GM03348 (cell line): ENCODE measurements at places on chromosomes 12 and 14.

DNA sequence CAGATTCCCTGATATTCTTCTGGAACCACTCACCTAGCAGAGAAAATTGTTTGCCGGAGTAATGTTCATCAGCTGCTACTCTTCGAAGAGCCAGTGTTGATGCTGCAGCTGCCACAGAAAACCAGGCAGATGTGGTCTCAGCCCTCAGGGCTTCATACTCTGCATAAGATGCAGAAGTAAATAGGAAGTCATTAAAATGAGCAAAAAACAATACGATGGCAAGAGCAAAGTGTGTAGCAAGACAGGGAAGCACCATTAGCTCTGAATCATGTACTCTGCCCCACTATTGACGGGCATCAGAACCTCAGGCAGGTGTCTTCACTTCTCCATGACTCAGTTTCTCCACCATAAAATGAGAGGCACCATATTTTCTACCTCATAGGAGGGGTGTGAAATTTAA, 991.6 kb upstream of the TMEM132C start:
- no peak for DNase-seq

DNA sequence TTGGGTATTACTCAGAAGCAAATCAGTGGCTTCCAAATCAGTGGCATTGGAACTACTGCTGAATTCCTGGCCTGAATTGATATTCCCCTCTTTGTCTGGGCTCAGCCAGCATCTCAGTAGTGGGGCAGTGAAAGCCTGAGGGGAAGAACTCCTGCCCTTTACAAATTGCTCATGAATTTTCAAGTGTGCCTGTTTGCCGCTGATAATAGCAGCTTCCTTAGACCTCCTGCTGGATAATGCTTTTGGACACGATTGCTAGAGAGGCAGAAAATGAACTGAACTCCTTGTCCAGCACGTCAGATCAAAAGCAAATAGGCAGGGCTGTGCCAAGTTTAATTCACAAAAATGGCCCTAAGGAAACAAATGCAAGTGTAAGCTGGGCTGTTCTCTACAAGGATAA, 91.3 kb upstream of the GZMB start:
- no peak for DNase-seq

- DNase-seq, result no peak
These were observed 19.5 kb downstream of the MAPK1IP1L start for GRCh38 chr14:55070981-55071411.

DNA sequence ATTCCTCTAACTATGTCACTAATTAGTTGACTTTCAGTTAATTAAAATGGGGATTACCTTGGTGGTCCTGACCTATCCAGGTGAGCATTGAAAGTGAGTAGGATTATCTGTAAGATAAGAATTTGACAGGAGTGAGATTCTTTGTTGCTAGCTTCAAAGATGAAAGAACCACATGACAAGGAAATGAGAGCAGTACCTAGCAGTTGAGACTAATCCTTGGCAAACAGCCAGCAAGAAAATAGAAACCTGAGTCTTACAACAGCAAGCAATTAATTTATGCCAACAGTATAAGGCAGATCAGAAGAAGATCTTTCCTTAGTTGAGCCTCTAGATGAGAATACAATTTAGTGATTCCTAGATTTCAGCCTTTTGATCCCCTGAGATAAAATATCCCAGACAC, 1058.4 kb downstream of the LRFN5 start:
- DNase-seq, result no peak

DNA sequence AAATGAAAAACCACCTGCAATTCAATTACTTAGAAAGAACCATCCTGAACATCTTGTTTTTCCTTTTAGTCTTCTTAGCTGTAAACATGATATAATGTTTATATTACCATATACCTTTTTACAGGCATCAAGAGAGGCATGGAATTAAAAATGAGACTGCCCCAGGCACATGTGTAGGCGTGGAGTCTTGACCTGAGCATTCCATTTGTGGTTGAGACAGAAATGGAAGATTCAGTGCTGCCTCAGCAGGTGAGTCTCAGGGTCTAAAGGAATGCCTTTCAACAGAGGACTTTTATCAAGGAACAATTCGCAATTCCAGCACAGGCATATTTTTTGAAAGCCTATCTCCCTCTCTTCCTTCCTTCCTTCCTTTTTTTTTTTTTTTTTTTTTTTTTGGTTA, 8.0 kb upstream of the NANOGNB start:
- DNase-seq, result no peak

DNA sequence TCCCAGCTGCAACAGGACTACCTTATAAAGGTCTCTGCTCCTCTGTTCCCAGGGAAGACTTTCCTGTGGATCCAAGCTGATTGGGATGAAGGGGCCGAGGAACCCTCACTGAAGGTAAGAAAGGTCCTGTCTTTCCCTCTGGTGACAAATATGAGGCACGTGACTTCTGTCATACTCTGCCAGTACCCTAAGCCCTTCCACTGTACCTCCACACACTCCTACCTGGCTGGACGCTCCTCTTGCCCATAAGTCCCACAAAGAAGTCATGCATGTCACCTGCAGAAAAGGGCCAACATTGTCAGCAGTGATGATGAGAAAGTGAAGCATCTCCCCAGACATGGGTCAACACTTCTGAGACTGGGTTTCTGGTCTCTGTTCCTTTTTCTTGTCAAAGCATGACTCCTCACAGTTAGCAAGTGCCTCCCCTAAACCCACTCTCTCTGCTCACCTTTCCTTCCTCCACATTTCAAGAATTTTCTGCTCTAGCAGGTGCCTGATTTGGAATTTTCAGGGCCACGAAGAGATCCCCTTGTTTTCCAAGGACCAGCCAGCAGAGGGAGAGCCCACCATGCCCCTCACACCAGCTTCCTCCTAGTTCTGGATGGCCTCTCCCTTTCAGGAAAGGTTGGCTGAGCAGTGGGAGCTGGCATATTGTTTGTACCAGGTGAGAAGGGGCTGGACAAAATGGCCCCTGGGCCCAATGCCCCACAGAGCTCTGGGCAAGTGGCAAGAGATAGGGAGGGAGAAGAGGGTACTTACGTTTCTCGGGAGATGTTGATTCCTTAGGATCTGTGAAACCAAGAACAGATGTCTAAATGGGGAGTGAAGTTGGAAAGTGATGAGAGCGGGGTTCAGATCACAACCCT, 3.5 kb downstream of the TAC3 start:
- no peak for DNase-seq

- no peak for DNase-seq
These were observed 287.0 kb downstream of the RERGL start for GRCh38 chr12:17802657-17803641.

- no peak for DNase-seq
These were observed 5.4 kb upstream of the GPX2 start for GRCh38 chr14:64947710-64948611.

DNA sequence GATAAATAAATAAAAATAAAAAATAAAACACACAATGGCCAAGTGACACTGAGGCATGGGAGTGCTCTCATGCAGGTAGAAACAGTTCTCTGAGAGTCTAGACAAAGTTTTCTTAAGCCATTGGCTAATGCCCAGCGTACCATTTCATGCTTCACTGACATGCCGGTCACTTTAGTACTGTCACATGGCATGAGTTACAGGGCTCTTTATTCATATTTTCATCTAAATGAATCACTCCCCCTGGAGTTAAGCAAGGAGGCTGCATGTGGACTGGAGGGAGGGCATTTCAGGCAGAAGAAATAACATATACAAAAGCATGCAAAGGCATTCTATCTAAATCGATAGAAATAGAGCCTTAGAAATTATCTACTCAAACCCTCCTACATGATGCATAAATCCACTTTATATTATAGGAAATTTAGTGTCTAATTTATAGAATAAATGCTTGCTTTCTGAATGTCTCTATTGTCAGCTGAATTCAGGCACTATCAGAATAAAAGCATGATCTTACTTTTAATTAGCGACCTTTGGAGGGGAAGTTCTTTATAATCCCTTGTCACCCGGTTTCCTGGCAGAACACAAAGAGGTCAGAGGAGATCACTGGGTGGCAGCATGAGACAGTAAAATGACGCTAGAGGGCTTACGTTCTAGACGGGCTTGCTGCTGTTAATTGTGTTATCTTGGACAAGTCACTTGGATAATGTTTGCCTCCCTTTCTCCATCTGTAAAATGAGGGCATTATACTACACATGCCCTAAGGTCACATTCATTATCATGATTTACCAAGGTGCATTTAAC, 17.5 kb downstream of the DYRK4 start:
- no peak for DNase-seq

DNA sequence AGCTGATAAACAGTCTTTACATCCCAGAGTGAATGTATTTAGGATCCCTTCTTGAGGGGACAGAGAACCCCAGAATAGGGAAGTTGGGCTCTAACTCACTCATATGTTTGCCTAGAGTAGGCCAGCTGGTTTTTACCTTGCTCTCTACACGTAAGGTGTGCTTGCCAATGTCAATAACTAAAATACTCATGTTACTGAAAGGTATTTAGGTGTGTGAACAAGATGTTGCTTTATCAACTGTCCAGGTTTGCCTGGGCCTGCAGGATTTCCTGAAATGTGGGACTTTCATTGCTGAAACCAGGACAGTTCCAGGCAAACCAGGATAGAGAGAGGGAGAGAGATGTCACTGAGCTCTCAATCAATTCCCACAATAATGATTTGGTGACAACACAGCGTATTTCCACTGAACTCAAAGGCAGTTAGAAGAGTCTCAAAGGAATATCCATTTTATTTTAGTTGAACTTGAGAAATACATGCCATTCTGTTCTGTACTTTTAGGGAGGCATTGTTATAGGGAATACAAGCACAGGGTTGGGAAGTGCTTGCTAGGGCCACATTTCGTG, 171.7 kb downstream of the NRXN3 start:
- no peak for DNase-seq

- no peak for DNase-seq
These were observed 38.7 kb upstream of the INSM2 start for GRCh38 chr14:35495278-35495677.

DNA sequence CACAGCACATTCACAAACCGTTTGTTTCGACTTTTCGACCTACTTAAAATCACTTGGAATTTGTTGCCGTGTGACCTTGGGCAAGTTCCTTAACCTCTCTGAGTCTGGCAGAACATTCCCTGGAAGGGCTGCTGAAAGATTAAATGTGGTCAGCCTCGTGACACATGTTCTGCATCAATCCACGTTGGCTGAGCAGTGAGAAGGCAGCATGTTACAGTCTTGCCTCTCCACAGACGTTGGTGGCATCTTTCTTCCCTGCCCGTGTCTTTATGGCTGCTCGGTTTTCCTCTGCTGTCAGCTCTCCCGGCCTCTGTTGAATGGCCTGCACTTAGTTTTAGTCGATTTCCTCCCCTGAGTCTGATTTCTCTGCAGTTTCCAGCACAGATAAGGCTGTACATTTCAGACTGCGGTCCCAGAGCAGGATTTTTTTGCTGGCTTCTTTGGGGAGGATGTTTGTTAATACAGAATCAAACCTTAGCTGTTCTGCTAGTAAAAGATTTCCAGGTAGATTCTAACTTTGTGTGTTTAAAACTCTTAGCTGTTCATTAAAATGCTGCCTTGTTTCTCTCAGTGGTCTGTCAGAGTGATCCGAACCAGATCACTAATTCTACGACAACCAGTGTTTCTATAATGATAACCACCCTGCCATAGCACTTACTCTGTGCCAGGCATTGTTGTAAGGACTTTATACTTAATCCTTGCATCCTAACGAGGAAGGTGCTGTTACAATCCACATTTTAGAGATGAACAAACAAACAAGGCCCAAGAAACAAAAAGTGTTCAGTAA, 217.1 kb downstream of the CHST11 start:
- DNase-seq, result peak; percentile 68

DNA sequence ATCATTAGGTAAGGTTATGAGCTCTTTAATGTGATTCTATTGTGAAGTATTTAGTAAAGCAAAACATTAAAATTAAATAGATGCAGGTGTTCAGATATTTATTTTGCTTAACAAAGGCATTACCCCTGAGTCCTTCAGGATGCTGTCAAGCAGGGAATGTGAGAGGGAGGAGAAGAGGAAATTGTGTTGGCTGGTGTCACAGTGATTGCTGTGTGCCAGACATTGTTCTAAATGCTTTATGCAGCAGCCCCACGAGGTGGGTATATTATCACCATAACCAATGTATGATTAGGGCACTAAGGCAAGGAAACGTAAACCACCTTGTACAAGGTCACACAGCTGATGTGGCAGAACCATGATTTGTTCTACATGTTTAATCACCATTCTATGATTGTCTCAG, 80.1 kb downstream of the STAB2 start:
- no peak for DNase-seq

DNA sequence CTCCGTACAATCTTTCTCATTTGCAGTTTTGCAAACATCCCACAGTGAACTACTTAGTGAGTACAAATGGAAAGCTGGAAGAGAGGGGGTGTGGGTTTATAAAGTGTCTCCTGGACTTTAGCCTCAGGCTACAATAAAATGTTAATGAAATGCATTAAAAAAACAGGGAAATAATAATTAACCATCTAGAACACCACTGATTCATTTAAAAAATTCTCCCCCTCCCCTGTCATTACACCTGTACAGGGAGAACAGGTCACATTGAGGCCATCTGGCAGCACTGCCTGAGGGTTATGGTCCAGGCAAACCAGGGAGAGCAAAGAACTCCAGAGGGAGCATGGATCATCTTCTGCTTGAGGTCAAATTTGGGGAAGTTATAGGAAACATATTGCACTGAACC, 96.3 kb downstream of the TSPAN8 start:
- no peak for DNase-seq

GRCh38 chr14:74604911-74605310, 7.1 kb downstream of the LTBP2 start:
- peak; percentile 70 for DNase-seq

DNA sequence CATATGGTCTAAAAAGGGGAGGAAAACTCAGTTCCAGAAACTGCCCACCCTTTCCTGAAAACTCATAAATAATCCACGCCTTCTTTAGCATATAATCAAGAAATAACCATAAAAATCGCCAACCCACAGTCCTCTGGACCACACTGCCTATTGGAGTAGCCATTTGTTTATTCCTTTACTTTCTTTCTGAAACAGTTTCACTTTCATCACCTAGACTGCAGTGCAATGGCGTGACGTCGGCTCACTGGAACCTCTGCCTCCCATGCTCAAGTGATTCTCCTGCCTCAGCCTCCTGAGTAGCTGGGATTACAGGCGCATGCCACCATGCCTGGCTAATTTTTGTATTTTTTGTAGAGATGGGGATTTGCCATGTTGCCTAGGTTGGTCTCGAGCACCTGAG, 44.2 kb downstream of the CLMN start:
- no peak for DNase-seq

GRCh38 chr12:22050078-22050477, 4.1 kb downstream of the CMAS start:
- no peak for DNase-seq

DNA sequence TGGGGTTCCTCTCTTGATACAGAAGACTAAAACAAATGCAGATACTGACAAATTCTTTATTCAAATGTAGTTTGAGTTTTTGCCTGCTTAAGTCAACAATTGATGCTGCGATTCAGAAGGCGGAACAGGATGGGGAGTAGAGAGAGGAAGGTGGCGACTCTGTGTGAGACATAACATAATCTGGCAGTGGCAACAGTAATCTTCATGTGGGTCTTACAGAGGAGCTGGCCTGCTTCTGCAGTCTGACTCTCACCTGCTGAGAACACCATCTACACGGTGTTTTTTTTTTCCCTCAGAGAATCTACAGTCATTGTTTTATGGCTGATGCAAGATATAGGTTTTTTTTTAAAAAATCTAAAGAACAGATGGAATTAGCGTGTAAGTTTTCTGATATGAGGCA, 10.1 kb downstream of the CCDC92 start:
- DNase-seq, result no peak

- DNase-seq, result no peak
These were observed 61.6 kb downstream of the ARL6IP4 start for GRCh38 chr12:123041811-123042655.

- no peak for DNase-seq
These were observed 2.0 kb downstream of the SYT10 start for GRCh38 chr12:33437598-33437997.
